ENCODE measurements at places on chromosomes 11 and 22. TPM values are rescaled to one million over a fixed set of nuclear protein-coding genes. Genes with fewer than 3 reads are reported as not detected.

- DNase-seq, result no peak
These were observed 57.7 kb downstream of the SHANK2 start for GRCh38 chr11:71194710-71195109.

- DNase-seq, result no peak
These were observed 65.3 kb downstream of the AMBRA1 start for GRCh38 chr11:46528445-46529094.

DNA sequence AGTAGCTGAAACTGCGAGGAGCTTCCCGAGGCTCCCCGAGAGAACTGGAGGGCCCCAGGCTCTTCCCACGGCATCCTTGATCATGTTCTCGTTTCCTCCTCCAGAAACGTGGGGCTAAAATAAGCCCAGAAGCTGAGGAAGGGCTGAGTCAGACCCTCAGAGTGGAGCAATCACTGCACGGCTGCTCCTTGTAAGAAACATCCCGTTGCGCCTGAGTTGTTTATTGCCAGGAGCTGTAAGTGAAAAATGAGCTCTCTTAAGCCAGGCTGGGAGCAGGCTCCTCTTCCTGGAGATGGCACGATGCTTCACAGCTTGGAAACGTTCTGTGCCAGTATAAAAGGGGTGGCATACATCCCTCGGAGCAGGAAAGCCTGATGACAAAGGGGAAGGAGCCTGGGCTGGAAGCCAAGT, 47.3 kb upstream of the SYN3 start:
- no peak for DNase-seq

GRCh38 chr11:20980736-20981135, 311.4 kb downstream of the NELL1 start:
- DNase-seq, result no peak

- no peak for DNase-seq
These were observed 182.4 kb downstream of the SPON1 start for GRCh38 chr11:14144934-14145333.

- DNase-seq, result peak; percentile 70
These were observed at the start of gene BBS1 for GRCh38 chr11:66510271-66510989. Gene BBS1 (plus strand): TSS chr11:66510635. CDS start chr11:66510660, 25 bp downstream.

- no peak for DNase-seq
These were observed 47.8 kb downstream of the ABTB2 start for GRCh38 chr11:34309965-34310364.

DNA sequence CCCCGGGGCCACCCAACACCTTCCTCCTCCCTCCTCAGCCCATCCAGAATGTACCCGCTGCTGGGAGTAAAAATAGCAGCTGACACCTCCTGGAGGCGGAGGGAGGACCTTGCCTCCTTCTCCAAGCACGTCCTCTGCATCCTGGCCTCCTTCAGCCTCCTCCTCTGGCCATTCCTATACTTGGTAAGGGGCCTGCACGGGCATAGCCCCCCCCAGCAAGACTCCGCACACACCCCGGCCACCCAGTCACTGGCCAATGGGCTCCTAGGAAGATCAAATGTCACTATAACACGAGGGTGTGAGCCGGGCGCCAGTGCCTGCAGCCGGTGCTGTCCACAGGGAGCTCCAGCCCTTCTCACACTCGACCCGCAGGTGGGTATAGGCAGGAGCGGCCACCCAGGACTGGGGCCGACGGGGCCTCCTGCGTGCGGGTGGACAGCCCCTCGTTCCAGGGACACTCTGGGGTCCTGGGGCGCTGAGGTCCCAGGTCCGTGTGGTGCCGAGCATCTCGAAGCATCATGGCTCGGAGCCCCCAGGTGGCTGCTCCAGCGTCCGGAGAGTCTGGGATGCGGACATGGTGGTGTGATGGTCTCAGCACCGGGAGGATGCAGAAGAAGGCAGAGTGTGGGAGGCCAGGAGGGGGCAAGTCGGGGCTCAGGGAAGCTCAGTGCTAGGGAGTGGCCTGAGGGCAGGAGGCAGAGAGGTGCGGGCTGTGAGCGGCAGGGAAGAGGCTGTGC, at the start of gene TNNT3:
TNNT3 (plus strand) TSS at position 313 of the 737 bp plus-strand sequence. CDS start 3,172 bp downstream, outside the sequence.
- DNase-seq, result no peak

LINC01488 gene
- total RNA-seq, result not detected

NXPE4 gene
- 0.18 TPM for total RNA-seq

DNA sequence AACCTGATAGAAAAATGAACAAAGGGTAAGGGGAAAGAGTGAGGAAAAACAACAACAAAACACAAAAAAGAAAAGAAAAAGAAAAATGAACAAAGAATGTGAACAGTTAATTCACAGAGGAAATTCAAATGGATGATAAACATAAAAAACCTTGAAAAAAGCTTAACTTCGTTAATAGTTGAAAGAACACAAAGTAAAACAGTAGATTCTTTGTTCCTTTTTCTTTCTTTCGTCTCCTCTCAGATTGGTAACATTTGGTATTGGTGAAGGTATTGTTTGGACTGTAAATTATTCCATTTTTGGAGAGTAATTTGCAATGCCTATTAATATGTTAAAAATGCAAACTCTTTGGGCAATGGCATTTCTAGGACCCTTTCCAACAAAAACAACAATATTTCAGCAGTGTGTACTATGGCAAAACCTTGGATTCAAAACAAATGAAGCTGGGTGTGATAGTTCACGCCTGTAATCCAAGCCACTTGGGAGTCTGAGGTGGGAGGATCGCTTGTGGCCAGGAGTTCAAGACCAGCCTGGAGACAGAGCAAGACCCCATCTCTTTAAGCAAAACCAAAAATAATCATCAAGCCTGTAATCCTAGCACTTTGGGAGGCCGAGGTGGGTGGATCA, 3.3 kb upstream of the BACE1 start:
- no peak for DNase-seq

DNA sequence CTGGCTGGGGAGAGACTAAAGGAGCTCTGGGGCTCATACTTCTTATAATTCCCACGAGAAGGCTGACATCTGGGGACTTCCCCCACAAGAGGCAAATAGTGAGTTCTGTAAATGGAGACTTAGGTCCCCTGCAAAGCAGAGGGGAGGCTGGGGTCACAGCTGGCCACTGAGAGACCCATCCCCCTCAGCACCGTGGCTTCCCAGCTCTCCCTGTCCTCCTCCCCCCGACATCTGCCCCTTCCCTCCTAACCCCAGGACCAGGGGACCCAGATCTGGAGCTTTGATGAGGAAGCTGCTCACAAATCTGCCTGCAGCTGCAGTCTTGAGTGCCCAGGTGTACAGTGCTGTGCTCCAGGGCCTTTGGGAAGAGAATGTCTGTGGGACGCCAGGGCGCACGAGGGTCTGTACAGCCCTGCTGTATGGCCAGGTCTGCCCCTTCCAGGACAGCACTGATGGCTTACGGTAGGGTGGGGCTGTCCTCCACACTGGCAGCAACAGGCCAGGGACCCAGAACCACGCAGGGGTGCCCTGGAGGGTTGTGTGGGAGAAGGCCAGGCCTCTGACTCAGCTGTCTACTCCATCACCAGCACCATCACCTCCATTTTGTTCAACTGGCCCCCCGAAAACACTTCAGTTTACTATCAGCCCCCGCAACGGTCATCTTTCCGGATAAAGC, 1.1 kb downstream of the RGL4 start:
- no peak for DNase-seq

CAVIN3 gene
- total RNA-seq, result 46.1 TPM

GRCh38 chr11:110837603-110838002, 125.4 kb upstream of the ARHGAP20 start:
- no peak for DNase-seq

DNA sequence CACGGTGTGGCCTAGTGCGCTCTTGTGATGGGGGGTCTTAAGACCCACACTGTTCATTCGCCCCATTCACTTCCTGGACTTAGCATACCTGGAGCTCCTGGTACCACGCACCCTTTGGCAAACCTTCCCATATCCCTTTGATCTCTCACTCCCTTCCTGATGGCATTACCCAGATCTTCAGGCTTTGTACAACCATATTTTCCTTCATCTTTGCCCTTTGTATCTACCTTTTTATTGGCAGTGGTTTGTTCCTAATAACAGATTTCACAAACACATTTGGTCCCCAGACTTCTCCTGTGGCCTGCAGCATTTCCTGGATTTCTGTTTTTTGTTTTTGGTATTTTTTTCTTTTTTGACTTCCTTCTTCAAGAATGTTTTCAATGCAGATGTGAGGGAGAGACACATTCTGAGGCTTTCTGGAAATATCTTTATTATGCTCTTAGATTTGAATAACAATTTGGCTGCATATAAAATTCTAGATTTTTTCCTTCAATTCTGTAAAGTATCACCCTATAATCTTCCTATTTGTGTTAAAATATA, 16.1 kb upstream of the IFITM3 start:
- DNase-seq, result no peak

- peak; percentile 79 for DNase-seq
These were observed 8.9 kb downstream of the SLC15A3 start for GRCh38 chr11:60942970-60943565.

GRCh38 chr11:116732271-116733042, 40.3 kb downstream of the BUD13 start:
- DNase-seq, result peak; percentile 29

NCAM1 gene
- total RNA-seq, result 39.7 TPM

MFRP gene
- not detected for total RNA-seq

DNA sequence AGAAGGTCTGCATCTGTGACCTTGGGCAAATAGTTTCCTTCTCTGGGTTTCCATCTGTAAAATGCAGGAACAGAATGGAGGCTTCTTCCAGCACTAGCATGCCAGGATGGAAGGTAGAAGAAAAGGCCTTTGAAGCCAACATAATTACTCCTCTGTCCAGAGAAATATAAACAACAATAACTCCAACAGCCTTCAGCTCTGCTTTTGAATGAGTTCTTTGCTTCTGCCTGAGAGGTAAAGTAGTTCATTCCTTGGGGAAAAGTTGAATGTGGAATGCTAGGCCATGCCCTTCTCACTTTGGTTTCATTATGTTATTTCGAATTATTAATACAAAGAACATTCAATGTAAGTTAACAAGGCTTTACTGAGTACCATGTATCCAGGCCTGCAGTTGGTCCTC, 61.2 kb upstream of the BLID start:
- DNase-seq, result no peak

GRCh38 chr11:8777907-8778767, 95.5 kb downstream of the RPL27A start:
- DNase-seq, result no peak

GP1BB gene
- 6.8 TPM for total RNA-seq

DNA sequence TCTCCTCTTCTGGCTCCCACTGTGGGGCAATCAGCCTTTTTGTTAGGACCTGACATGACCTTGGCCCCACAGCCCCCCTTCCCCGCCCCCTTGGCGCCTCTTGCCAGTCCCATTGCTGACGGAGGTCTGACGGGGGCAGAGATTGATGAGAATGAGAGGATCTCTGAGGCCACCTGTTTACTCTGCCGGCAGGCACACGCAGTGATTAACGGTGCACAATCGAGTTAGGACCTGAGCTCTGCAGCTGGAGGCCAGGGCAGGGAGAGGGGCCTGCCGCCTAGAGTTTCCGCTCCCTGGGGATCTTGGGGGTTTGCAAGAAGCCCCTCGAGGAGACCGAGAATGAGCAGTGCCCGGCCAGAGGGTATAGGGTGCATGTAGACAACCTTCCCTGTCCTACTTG, 6.8 kb upstream of the CHRM1 start:
- no peak for DNase-seq

ISX gene
- total RNA-seq, result 1.9 TPM

DNA sequence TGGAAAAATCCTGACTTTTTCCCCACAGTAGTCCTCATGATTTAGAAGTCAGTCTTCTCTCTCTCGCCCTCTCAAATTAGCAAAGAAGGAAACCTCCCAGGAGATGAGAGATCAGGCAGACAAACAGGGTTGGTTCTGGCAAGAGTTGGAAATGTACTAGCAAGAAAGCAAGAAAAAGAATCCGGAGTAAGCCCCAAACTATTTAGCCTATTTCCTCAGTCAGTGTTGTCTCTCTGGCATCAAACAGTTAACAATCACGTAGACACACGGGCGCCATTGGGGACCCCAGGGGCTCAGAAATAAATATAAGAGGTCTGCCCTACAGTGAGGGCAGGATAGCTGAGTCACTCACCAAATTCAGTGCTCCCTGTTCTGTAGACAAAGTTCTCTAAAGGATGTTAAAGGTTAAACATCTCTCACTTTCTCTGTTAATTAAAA, 4.7 kb downstream of the C11orf52 start:
- no peak for DNase-seq

DNA sequence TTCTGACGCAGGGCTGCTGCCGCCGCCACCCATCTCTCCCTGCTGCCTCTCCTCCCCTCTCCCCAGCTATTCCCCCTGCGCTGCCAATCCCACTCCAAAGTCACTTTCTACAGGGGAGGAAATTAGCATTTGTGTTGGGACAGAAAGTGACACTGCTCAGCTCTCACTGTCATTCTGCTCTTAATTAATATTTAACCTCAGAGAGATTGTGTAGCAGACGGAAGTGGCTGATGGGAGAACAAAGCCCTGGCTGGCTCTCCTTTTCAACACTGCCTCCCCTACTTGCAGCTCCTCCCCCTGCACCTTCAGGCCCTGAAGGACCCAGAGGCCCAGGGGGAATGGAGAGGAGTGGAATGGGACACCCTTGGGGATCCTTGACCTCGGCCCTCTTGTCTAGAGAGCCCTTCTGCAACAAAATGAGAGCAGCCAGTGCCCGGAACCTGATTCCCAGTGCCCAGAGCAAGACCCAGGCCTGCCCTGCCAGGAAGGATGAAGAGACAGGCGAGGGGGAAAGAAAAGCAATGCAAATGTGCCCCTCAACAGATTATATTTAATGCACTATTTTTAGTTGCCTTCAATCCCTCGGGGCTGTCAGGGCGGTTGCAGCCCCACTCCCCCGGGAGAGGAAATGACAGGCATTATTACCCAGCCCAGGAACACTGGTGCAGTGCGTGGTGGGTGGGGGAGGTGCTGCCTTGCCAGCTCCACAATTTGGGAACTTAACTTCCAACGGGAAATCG, 14.6 kb upstream of the NRGN start:
- DNase-seq, result no peak

IFITM1 gene
- total RNA-seq, result 182 TPM

GRCh38 chr11:115362997-115363396, 141.2 kb downstream of the CADM1 start:
- no peak for DNase-seq

OR8G5 gene
- not detected for total RNA-seq

MEI1 gene
- not detected for total RNA-seq

HEPN1 gene
- not detected for total RNA-seq

- DNase-seq, result no peak
These were observed 758 bp downstream of the LDLRAD3 start for GRCh38 chr11:35944503-35945136.

GRCh38 chr11:30111786-30112185, 95.0 kb upstream of the KCNA4 start:
- no peak for DNase-seq

MS4A3 gene
- total RNA-seq, result not detected

GRCh38 chr11:87352759-87353707, 315.3 kb downstream of the TMEM135 start:
- DNase-seq, result peak; percentile 76

PPME1 gene
- total RNA-seq, result 41.1 TPM

GRCh38 chr22:43171019-43171491, 15.9 kb downstream of the TTLL12 start:
- DNase-seq, result no peak

GRCh38 chr11:15830741-15831428, 525.5 kb downstream of the SOX6 start:
- no peak for DNase-seq

- DNase-seq, result no peak
These were observed 924.3 kb downstream of the TBC1D22A start for GRCh38 chr22:47686594-47687345.

SLC15A3 gene
- 19.4 TPM for total RNA-seq

USH1C gene
- total RNA-seq, result not detected

RFPL1 gene
- not detected for total RNA-seq

GRCh38 chr11:128964463-128964930, 21.8 kb upstream of the TP53AIP1 start:
- DNase-seq, result no peak

GNB1L gene
- total RNA-seq, result 5.6 TPM

GRCh38 chr11:28582506-28582905, 474.3 kb downstream of the METTL15 start:
- DNase-seq, result no peak

Measured in prostate gland (tissue), 2 donors.